ENCODE measurements at places on chromosomes 4 and X. TPM values are rescaled to one million over a fixed set of nuclear protein-coding genes. Genes with fewer than 3 reads are reported as not detected.

The CHRDL1 gene
- total RNA-seq: not detected

DNA sequence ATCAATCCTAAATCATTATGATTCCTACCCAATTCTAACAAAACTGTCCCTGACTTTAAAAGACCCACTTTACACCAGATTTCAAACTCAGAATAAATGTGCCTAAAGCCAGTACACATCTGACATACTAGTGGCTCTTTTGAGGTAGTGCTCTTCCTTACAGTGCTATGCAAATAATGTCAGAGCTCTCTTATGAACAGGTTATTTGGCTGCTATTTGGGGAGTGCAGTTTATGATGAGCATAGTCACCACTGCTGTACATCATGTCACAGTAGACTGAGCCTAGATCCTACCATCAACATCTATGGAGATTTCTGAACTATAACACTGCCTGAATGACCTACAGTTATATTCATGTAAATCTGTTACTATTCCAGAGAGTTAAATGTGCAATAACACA, 50.4 kb upstream of the PAGE5 start:
- no peak for DNase-seq

The FHIP1A gene
- total RNA-seq: 0.46 TPM

DNA sequence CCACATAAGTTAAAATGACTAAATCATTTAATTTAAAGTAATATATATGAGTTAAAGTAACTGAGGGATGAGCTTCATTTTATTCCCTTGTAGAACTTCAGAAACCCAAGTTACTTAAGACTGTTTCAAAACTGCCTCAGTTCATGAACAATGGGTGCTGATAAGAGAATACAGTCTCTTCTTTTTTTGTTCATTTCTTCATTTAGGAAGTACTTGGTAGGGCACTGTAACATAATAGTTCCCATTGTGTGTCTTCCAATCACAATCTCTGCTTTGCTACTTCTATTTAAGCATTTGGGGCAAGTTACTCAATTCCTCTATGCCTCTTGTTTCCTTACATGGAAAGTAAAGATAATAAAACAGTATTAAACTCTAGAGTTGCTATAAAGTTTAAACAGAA, 50.4 kb downstream of the HHIP start:
- no peak for DNase-seq

DNA sequence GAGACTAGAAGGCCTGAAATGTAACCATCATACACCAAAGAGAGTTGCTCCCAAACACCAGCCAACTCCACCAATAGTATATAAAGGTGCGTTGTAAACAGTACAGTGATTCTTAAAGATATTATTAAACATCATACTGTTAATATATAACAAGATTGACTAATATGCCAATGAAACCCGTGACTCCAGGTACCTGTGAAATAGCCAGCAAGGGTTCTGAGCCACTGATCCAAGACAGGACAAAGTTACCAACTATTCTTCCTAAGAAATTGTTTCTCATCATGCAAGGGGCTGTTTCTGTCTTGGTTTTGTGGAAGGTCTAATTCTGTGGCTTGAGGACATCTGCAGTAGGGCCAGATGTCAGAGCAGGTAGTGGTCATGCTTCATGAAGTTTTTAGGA, 47.2 kb downstream of the FHL1 start:
- DNase-seq: no peak

The EDNRA gene
- total RNA-seq: not detected

DNA sequence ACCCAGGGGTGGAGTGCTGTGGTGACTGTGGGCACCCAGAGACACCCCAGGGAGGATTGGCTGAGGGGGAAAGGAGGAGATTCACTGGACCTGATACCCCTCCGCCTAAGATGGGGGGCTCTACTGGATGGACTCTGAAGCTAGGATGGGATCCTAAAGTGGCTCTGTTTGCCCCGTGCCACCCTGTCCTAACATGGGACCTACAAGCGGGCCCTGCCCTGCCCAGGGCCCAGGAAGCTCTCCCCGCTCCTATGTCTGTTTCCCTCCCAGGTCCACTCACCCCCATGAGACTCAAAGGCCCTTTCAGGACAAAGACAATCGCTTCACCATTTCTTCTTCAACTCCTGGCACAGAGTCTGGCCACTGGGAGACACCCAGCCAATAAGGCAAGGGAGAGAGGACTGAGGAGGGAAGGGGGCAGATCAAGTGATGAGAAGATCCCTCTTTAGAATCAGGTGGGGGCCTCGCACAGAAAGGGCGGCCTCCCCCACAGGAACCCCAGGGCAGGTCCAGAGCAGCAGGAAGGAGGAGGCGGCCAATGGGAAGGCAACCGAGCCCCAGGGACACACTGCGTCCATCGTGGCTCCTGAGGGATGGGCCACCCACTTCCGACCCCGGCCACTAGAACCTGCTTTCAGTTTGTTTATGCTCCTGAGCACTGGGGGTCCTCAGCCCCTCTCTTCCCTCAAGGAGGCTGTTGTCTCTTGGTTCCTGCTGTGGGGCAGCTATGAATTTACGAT, 155.4 kb downstream of the AFAP1 start:
- no peak for DNase-seq

DNA sequence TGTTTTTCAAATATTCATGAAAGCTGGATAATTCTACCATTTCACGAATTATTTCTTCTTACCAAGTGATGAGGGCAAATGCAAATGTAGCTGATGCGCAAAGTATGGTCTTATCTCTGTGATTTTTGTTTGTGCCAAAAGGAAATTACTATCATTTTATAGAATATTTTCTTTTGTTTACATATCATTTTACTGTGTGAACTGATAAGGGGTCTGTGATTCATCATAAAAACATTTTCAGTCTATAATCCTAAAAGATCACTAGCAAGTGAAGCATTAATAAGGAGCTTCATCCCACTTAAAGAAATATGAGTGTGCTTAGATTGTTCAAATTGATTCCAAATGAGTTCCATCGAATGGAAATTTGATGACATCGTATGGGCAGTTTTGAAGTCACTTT, 694 bp downstream of the CSN3 start:
- no peak for DNase-seq

The UCHL1 gene
- total RNA-seq: 1.1 TPM

The IL3RA gene
- 1.4 TPM for total RNA-seq

DNA sequence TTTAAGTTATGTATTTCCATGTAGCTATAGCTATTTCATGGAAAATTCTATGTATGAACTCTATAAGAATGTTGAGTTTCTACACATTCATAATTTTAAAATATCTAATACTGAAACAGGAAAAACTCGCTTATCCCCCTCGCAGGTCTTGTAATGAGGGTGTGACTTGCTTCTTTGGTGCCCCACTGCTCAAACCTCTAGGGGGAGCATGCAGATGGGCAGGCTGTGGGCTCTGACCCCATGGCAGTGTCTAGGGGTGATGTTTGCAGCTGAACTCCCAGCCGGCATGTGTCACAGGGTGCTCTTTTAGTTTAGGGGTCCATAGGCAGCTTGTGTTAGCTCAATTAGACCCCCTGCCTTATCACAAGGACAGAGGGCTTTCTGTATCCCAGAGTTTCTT, 1825.7 kb upstream of the ADGRL3 start:
- DNase-seq: no peak

The PPA2 gene
- total RNA-seq: 123 TPM

- no peak for DNase-seq
These were observed 110.6 kb upstream of the OTUD4 start for GRCh38 chr4:145290955-145291354.

GRCh38 chrX:19611636-19612376, 96.5 kb upstream of the MAP3K15 start:
- no peak for DNase-seq

The TXK gene
- 18.4 TPM for total RNA-seq

DNA sequence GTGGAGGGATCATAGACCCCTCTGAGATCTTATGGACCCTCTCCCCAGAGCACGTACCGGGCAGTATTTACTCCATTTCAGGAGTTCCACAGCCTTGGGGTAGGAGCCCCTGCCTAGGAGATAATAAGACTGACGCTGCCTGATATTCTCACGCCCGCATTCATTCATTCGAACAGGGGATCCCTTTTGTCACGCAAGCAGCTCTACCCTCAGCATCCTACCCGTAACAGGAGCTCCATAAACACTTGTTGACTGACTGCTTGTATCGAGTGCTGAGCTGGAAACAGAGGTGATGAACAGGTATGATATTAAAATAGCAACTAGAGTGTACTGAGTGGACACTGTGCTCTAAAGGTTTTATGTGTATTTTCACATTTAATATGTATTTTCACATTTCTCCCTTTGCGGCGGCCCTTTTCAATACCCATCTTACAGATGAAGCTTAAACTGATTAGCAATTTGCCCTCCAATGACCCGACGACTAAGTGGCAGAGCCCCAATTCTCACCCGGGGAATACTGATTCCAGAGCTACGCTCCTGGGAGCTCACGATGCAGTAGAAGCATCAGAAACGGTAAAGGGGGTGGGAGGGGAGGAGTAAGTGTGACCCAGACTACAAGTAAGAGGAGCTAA, 888 bp downstream of the RAB28 start:
- DNase-seq: peak; percentile 16

The DRP2 gene
- 0.69 TPM for total RNA-seq

The ESX1 gene
- not detected for total RNA-seq

DNA sequence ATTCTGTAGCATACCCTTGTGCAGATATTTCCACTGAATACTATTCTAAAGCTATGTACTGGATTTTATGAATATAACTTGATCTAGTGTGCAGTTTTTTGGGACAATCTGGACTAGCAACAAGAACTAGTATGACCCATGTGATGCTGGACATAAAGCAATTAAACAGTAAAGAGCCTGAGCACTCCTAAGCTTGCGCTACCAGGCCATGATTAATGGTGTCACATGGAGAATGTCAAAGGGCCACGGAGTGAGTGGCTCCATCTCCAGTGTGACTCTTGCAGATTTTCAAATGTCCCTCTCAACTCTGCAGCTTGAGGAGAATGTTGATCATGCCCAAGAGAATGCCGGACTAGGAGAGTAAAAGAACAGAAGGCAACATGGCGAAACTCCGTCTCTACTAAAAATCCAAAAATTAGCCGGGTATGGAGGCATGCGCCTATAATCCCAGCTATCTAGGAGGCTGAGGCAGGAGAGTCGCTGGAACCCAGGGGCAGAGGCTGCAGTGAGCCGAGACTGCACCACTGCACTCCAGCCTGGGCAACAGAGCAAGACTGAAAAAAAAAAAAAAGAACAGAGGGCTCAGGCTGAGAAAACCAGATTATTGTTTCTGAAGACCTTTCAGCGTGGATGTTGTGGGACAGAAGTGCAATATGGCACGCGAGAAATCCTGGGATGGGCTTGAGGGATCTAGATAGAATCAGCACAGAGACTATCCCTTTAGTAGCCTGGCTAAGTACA, 45.0 kb downstream of the TIGD2 start:
- DNase-seq: no peak

The DCTD gene
- total RNA-seq: 117 TPM

DNA sequence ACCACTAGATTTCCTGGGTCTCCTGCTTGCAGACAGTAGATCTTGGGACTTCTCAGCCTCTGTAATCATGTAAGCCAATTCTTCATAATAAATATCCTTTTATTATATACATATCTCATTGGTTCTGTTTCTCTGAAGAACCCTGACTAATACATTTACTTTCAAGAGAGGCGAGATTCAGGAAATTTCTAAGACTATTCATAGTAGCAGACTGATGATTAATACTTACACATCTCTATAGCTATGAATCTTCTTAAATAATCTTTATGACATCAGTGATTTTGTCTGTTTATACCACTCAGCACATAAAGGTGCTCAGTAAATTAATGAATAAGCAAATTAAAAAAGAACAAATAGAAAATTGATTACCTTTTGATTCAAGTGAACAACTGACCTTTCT, 682.3 kb upstream of the GRID2 start:
- DNase-seq: no peak

DNA sequence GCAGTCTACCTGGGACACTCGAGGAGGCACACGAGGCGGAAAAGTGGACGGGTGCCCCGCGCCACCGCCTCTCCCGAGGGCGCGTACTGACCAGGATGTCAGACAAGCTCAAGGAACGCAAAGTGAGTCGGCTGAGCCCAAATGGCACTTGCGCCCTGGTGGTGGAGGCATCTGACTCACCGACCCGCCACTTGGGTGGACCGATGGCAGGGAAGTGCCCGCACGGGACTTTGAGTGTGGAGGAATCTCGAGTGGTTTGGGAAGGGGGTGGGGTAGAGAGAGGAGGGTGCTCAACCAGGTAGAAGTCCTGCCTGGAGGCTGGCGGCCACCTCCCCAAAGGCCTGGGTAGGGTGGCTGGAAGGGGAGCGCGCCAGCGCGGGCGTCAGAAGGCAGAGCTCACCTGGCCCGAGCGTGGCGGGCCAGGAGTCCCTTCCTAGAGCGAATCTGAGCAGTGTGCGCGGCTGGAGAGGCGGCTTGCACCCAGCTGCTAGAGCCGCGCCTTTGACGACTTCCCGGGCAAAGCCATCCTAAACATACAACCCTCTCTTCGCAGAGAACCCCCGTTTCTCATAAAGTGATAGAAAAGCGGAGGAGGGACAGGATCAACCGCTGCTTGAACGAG, 655 bp downstream of the HELT start:
- no peak for DNase-seq

The EXOC1L gene
- not detected for total RNA-seq

- no peak for DNase-seq
These were observed 99.5 kb downstream of the ADGRA3 start for GRCh38 chr4:22416403-22416802.

- no peak for DNase-seq
These were observed 10.2 kb upstream of the CYTL1 start for GRCh38 chr4:5029447-5029846.

The TEX13C gene
- not detected for total RNA-seq

DNA sequence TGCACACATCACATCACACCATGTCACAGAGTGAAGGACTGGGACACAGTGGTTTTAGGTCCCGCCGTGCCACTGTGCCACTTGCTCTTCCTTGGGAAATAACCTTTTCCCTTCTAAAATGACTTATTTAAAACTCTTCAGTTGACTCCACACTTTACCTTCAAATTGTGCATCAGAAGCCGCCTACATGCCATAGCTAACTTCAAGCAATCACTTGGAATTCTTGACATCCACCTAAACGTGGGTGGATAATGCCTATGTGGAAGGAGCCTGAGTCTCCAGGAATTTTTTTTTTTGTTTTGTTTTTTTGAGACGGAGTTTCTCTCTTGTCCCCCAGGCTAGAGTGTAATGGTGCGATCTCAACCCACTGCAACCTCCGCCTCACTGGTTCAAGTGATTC, 777.4 kb upstream of the TENM3 start:
- DNase-seq: no peak

DNA sequence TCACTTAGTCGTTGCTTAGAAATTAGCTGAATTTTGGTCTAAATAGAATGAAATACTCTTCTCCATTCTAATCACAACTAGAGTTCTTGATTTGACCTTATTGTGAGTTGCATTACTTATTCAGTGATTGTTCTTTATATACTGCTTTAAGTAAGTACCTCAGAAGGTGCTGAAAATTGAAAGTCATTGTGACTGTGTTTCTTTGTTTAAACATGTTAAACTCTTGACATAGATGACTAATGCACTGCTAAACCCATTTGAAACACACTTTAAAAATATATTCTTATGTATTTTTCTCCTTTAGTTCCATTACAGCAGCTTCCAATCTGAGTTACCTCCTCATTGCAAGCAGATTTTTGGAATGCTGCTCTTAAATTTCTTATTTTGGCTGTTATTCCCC, 9.1 kb downstream of the TSPAN7 start:
- DNase-seq: no peak

The SSX2B gene
- not detected for total RNA-seq

The VCX3B gene
- total RNA-seq: not detected

The VCX2 gene
- total RNA-seq: not detected

The TEC gene
- total RNA-seq: 1.8 TPM

- DNase-seq: no peak
These were observed 13.4 kb downstream of the SLC10A7 start for GRCh38 chr4:146508229-146508939.

The XKRX gene
- total RNA-seq: 0.48 TPM

- no peak for DNase-seq
These were observed 38.8 kb downstream of the SLC34A2 start for GRCh38 chr4:25694466-25694865.

The DGKK gene
- not detected for total RNA-seq

The ENPP6 gene
- total RNA-seq: 0.29 TPM
